ENCODE measurements at places on chromosomes 5 and 9.

- DNase-seq = no peak
Measured at GRCh38 chr9:78954286-78954685, 617.5 kb upstream of the TLE4 start.

DNA sequence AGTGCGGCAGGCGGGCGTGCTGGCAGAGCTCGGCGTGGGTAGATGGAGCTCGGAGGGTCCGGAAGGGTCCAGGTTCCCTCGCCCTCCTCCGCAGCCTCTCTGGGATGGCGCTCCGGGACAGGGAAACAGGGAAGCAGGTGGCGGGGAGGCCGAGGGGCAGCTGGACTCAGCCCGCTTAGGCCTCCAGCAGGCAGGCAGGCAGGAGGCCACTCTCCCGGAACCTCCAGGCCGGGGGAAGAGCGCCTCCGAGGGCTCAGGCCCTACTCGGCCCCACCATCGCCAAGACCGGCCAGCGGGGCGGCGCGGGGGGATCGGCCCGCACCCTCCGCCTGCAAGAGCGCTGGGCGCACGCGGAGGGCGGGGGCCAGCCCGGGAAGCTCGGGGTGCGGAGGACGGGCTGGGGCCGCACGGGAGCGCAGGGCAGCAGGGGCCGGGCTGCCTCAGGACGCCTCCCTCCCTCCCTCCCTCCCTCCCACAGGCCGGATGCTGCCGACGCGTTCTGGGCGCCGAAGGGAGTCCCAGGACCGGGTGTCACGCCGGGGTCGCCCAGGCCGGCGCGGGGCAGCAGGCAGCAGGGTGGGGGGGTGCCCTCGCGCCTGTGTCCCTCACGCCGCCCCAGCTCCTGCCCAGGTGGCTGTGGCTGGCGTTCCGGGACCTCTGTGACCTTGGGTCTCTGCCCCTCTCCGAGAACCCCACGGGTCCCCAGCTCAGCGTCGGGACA lies 977 bp downstream of the MGAT4B start:
- DNase-seq = no peak

DNA sequence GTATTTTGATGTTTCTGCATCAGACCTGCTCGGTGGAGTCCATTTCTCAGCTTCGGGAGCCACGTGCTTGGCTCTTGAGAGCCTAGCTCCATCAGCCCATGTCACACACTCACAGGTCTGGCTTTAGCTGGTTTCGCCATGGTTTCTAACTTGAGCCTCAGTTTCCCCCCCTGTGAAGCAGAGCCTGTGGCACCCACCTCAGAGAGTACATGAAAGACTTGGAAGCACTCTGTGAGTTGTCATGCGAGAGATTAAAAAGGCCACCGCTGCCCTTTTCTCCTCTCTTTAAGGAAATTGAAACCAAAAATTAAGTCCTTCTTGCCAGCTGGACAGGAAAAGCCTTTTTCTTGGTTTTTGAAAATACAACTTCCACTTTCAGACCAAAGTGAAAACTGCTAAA lies 8.8 kb downstream of the TENT4A start:
- no peak for DNase-seq

- DNase-seq = no peak
Measured at GRCh38 chr5:171927345-171927941, 79.0 kb downstream of the FBXW11 start.

- DNase-seq = no peak
Measured at GRCh38 chr5:68883436-68883835, 210.4 kb upstream of the SLC30A5 start.

DNA sequence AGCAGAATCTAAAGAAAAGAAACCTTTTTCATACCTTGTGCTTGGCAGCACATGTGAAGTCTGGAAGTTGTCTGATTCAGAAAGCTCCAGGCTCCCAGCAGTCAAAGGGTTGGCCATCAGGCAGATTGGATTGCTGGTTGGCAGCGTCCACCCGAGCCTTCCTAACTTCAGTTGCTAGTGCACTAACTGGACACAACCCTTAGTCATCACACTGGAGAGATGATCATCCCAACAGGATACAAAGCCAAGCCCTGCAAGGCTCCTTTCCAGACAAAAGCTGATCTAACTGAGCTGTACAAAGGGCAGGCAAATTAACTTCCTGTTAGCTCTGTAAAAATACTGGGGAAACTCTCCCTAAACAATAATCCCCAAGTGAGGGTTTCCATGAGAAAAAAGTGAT lies 185.6 kb downstream of the SNX18 start:
- no peak for DNase-seq

All from NCI-H1436 treated with DMSO at 0.1 percent for 48 hours (cell line).